BJ (cell line): ENCODE measurements at places on chromosomes 16 and 17.

DNA sequence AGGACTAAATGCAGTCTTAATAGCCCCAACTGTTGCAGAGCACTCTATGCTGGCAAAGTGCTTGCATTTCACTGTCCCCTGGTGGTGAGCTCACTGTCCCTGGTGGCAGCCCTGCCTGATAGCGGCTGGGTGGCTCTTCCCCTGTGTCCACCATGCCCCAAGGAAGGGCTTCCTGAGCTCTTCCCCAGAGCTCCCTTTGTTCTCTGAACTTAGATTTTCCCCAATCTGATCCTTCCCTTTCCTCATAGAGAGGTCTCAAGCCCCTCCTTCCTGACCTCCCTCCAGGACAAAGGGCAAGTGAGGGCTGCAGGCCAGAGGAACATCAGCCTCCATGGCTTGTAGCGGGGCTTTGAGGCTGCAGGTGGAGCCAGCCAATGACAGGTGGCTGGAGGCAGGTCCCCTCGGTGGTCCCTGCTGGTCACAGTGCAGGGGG is 17.0 kb downstream of the BEAN1 start:
- no peak for DNase-seq

DNA sequence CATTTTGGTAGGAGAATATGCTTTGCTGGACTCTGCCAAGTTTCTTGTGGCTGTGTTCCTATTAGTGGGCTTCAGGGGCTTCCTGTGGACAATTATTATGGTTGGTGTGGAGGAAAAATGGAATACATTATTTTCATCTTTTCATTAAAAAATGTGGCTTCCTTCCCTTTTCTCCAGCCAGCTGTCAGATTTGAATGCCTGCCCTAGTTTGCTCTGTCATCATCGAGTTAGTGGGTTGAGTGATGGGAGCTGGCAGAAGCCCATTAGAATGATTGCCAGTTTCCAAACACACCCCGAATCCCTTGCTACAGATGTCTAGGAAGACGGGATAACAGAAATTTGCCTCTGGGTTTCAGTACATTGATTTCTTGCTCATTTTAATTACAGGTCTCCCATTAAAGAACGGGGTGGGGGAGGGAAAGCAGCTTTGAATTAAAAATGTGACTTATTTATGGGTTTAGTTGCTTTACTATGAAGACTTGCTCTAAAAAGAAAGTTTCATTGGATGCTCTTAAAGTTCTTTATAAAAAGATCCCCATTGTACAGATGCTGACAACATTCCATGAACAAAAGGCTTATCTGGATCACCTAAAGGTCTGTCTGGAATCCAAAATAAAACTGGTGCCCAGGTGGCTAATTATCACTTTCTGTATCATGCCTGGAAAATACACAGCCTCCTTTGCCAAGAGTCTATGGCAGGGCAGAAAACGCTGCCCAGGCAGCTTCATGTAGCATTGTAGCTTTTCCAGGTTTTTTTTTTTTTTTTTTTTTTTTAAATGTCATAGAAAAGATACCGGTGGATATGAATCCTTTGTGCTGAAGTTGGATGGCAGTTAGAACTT is 103.6 kb downstream of the PRKCA start:
- no peak for DNase-seq

DNA sequence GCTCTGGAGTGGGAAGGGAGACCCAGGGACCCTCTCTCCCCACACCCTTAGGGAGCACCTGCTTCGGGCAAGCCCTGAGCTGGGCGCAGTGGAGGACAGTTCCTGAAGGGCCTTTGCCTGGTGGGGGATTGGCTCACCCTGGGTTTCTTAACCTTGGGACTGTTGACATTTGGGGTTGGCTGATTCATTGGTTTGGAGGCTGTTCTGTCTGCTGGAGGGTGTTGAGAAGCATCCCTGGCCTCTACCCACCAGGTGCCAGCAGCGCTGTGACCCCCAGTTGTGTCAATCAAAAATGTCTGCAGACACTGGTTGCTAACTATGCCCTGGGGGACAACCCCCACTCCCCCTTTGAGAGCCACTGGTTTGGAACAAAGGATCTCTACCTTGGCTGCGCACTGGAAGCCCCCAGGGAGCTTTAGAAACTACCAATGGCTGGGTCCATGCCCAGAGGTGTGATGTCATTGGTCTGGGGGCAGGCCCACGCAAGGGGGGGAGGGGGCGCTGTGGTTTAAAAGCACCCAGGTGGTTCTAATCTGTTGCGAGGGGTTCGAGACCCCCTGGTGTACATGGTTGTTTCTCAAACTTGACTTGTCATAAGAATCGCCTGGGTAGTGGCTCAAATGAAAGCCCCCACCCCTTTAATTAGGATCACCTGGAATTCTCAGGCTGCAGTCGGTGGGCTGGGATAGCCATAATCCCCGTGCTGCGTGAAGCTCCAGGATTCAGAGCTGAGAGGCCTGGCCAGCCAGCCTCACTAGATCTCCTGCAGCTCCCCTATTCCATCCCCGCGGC is 151.9 kb upstream of the GSE1 start:
- no peak for DNase-seq

- DNase-seq = no peak
Measured at GRCh38 chr16:19213885-19214284, 45.8 kb downstream of the SYT17 start.

- DNase-seq = no peak
Measured at GRCh38 chr17:3828151-3828851, 17.7 kb downstream of the NCBP3 start.

DNA sequence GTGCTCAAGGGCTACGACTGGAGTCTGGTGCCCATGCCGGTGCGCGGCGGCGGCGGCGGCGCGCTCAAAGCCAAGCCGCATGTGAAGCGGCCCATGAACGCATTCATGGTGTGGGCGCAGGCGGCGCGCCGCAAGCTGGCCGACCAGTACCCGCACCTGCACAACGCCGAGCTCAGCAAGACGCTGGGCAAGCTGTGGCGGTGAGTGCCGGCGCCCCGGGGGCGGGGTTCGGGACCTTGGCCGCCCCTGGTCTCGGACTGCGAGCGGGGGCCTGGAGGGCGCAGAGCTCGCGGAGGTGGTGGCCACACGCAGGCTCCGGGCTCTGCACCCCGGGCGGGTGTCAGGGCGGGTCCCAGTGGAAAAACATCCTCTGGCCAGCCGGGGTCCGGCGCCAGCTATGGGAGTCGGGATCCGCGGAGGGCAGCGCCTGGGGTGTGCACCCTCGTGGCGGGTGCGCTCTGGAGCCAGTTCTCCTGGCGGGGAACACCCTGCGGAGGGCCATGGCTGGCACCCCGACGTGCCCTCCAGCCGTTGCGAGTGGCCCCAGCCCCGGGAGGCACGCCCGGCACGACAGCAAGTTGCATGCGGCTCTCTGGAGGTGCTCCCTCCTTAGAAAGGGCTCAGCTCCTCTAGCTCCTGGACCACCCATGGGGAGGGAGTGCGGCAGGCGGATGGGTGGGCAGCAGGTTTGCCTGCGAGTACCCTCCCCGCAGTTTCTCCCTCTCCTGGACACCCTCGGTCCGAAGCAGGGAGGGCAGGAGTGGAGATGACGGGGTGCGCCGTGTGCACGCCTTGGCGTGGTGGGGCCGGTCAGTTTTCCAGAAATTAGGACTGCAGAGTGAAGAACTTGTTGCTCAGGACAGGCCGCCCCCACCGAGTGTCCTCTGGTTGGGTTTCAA is 824 bp downstream of the SOX8 start:
- DNase-seq = no peak

- no peak for DNase-seq
Measured at GRCh38 chr16:10699756-10700155, 5.0 kb upstream of the TEKT5 start.

DNA sequence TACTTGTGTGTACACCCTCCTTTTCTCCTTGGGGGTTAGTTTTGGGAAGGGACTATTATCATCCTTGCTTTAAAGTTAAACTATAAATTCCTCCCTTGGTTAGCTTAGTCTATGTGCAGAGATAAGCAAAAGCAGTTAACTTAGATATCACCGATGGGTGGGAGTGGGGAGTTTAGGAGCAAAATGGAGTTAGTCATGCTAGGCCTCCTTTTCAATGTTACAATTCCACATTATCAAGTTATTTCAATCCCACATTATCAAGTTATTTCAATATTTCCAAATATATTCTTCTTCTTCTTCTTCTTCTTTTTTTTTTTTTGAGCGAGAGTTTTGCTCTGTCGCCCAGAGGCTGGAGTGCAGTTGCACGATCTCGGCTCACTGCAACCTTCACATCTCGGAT is 1.7 kb upstream of the BCAS3 start:
- no peak for DNase-seq

- no peak for DNase-seq
Measured at GRCh38 chr17:79878329-79878947, 39.2 kb upstream of the CBX4 start.

DNA sequence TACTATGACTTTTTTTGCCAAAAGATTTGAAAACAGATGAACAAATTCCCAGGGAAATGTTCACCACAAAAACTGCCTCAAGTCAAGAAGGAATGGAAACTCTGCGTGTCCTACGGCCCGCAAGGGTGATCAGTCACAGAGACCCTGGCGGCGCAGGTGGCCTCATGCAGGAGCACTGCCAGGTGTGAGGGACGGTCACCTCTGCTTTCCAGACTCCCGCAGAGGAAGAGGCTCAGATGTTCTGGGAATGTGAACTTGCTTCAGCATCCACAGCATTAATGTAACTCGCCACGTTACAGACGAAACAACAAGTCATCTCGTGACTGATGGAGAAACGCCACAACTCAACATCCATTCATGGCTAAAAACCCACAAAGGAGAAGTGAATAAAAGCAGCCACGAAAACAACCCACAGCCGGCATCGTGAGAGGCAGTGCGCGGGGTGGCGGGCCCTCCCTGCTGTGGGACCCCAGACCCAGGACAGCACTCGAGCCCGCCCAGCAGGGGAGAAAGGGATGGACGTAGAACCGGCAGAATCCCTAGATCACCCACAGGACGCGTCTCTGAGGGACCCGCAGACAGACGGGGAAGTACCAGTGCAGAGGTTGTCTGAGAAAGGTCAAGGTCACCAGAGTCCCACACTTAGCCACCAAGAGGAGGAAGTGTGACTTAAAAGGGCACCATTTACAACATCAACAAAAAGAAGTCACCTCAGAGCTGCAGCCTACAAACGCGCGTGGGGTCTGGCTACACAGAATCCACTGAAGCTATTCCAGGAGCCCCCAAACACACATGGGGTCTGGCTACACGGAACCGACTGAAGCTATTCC is 76.9 kb upstream of the GNG13 start:
- no peak for DNase-seq

GRCh38 chr17:51801626-51802025 is 356.9 kb downstream of the CA10 start:
- no peak for DNase-seq

DNA sequence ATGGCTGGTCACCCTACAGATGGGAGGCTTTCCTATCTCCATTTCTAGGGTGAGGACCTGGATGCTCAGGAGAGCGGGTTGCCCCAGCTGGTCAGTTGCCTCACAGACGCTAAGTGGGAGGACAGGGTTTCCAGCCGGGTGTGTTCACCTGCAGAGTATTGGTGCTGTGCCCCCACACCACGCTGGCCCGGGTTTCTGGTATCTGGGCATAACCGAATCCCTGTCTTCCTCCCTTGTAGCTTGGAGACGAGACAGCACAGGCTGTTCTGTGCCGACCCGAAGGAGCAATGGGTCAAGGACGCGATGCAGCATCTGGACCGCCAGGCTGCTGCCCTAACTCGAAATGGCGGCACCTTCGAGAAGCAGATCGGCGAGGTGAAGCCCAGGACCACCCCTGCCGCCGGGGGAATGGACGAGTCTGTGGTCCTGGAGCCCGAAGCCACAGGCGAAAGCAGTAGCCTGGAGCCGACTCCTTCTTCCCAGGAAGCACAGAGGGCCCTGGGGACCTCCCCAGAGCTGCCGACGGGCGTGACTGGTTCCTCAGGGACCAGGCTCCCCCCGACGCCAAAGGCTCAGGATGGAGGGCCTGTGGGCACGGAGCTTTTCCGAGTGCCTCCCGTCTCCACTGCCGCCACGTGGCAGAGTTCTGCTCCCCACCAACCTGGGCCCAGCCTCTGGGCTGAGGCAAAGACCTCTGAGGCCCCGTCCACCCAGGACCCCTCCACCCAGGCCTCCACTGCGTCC is 9.7 kb downstream of the CX3CL1 start:
- DNase-seq = no peak

DNA sequence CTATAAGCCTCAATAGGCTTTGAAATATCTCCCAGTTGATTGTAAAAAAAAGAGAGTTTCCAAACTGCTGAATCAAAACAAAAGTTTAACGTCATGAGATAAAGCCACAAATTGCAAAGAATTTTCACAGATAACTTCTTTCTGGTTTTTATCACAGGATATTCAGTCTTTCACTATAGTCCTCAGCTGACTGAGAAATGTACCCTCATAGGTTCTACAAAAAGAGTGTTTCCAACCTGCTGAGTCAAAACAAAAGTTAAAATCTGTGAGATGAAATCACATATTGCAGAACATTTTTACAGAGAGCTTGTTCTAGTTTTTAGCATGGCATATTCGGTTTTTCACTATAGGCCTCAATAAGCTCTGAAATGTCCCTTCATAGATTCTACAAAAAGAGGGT is 559.2 kb downstream of the KCNJ18 start:
- DNase-seq = no peak

- no peak for DNase-seq
Measured at GRCh38 chr17:18002171-18002570, 29.5 kb downstream of the DRC3 start.

DNA sequence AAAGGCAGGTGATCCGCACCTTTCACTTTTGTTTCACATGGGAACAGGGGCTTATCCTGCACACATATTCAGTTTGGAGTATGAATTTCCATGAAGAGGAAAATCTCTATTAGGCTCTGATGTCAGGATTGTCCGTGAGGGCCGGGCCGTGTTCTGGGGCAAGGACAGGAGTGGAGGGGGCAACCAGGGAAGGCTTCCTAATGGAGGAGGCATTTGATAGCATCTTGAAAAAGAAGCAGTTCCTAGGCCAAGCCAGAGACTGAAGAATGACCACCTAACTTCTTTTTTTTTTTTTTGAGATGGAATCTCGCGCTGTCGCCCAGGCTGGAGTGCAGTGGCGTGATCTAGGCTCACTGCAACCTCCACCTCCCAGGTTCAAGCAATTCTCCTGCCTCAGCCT is 174.2 kb downstream of the SEC14L1 start:
- DNase-seq = no peak

GRCh38 chr16:65751622-65752521 is 614.6 kb upstream of the CDH5 start:
- no peak for DNase-seq

GRCh38 chr17:81463506-81463905 is 49.1 kb downstream of the ACTG1 start:
- DNase-seq = no peak

- DNase-seq = no peak
Measured at GRCh38 chr16:73064994-73065545, 17.1 kb upstream of the ZFHX3 start.

GRCh38 chr17:68718926-68719325 is 117.8 kb upstream of the FAM20A start:
- no peak for DNase-seq

DNA sequence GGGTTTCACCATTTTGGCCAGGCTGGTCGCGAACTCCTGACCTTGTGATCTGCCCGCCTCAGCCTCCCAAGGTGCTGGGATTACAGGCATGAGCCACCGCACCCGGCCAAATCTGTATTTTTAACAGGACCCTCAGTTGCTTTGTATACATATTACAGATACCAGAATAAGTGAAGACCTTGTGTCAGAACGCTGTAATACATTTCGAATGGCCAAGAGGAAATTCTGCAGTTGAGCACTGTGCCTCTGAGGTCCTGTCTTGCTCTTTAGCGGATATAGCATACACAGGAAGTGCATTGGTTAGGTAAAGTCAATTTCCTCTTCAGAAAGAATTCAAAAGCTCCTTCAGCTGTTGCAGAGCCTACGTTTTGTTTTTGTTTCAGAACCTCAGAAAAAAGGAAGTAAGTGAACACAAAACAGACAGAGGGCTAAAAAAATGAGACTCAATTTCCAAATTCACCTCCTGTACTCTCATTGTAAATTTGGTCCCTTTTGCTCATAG is 15.7 kb downstream of the CRLF3 start:
- no peak for DNase-seq
